Stimulated activated CD4-positive, alpha-beta T cell treated with anti-CD3 and anti-CD28 coated beads, Interleukin-1b, Interleukin-23, amount 100 ng/mL, for 1 hour (primary cell): ENCODE measurements at places on chromosomes 5 and 9.

- no peak for DNase-seq
Measured at GRCh38 chr9:84294241-84294950, 46.2 kb downstream of the SLC28A3 start.

- no peak for DNase-seq
Measured at GRCh38 chr9:136289651-136290507, 14.0 kb downstream of the CCDC187 start.

DNA sequence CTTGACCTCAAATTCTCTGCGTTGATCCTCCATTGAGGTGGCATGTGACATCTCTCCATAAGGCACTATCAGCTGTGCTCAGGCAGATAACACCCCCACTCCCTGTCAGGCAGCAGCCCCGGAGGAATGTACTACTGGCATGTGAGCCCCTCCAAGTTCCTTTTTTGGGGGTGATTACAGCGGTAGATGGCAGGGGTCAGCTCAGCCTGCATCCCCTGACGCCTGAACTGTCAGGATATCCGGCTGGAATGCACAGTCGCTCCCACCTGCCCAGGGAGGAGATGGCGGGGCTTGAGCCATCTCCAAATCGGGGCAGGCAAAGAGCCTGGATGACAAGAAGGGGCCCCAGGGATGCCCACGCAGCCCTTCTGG, 40.8 kb downstream of the FAM78A start:
- no peak for DNase-seq

GRCh38 chr5:141529002-141529401, 40.1 kb downstream of the PCDHGC5 start:
- no peak for DNase-seq
